ENCODE measurements at places on chromosomes 12 and 14. TPM values are rescaled to one million over a fixed set of nuclear protein-coding genes. Genes with fewer than 3 reads are reported as not detected.

DNA sequence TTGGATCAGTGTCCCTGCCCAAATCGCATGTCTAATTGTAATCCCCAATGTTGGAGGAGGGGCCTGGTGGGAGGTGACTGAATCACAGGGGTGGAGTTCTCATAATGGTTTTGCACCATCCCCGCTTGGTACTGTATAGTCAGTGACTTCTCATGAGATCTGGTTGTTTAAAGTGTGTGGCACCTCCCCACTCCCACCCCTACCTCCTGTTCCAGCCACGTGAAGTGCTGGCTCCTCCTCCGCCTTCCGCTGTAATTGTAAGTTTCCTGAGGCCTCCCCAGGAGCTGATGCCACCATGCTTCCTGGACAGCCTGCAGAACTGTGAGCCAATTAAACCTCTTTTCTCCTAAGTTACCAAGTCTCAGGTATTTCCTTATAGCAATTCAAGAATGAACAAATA is 67.2 kb downstream of the FERMT2 start:
- DNase-seq = no peak

DNA sequence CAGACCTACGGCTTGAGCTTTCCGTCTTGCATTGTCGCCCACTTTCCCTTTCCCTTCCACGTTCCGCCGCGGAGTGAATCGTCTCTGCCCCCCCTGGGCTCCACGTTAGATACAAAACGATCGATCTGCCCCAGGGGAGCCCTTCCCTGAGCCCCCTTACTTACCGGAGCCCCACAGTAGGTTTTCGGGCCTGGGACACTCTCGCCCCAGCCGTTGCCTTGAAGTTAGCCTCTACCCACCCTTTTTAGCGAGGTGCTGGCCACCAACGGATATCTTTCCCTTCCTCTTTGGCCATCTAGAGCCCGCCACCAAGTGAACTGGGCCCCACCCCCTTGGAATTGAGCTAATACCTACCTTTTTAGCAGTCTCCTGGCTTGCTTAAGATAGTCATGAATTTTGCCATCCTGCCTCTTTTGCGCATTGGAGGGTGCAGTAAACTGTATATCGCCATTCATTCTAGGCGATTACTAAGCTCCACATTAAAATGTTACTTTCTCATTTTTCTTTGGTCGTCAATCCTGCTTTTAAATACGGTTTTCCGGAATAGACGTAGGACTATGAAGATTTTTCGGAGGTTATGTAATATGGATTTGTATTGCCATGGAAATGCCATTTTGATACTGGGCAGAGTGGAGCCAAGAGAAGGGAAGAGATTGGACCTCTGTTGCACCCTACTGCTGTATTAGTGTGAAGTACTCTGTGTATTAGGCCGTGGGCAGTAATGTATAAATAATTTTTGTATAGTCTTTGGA is 764 bp downstream of the RBM25 start:
- peak; percentile 38 for DNase-seq

GRCh38 chr12:90045559-90045958 is 336.9 kb upstream of the ATP2B1 start:
- DNase-seq = no peak

DNA sequence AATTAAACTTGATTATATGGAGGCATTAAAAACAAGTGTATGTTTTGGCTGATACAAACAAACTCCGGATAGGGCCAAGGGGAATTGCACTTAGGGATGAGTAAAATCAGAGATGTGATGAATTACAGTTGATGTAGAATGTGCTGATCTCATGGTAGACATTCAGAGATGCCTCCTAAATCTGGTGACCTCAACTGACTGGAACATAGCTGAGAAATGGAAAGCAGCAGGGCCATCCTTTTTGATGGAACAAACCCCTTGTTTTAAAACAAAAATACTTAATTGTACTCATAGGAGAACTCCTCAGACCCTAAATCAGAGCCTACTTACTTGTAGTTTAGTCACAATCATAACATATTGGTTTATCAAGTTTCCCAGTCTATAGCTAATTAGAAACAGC is 122.8 kb downstream of the C12orf75 start:
- no peak for DNase-seq

- DNase-seq = no peak
Measured at GRCh38 chr14:61203081-61203753, 77.9 kb downstream of the TMEM30B start.

The TRIM9 gene
- total RNA-seq = 3.1 TPM

The RPL10L gene
- total RNA-seq = 6.9 TPM

DNA sequence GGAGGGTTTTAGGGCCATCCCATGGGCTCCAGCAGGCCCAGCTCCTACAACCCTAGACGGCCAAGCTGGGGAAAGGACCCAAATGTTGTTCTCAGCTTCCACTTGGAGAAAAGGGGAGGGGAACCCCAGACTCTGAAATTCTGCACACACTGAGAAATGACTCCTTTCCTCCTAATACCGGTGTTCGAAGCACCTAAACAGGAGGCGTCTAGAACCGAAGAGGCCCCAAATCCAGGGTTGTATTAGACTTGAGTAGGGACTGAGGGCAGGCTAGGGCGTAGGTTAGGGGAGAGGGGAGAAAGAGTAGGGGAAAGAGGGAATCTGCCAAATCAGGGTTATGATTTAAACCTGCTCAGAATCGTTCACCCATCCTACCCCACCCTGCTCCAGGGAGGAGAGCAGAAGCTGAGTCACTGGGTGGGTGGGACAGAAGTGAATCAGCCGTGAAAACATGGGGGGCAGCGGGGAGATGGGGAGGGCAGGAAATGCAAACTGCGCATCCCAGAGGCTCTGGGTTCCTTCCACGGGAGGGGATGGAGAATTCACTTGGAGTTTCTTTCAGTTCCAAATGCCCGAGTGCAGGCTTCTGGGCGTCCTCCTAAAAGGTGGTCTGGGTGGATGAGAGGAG is 1.0 kb downstream of the IGFBP6 start:
- DNase-seq = peak; percentile 94

DNA sequence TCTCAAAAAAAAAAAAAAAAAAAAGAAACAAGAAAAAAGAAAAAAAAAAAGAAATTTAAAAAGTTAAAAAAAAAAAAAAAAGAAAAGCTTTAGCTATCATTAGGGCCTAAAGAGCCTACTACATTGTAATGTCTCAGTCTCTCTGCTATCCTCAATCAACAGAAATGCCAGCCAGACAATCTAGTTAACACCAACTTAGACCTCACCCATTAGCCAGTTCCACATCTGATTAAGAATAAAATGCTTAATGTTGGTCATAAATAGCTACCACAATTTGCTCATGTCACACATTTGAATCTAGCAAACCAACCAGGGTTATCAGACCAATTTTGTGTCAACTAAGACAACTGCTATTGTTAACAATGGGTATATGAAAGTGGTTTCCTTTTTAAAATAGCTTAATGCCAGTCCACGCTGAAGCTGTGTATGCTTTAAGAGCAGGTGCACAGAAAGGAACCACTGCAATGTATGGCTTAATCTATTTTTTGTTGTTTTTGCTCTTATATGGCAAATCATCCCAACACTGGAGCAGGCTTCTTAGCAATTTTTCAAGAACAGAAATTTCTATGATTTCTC is 45.5 kb upstream of the SELPLG start:
- DNase-seq = no peak
